ENCODE measurements at places on chromosomes 11 and 22.

DNA sequence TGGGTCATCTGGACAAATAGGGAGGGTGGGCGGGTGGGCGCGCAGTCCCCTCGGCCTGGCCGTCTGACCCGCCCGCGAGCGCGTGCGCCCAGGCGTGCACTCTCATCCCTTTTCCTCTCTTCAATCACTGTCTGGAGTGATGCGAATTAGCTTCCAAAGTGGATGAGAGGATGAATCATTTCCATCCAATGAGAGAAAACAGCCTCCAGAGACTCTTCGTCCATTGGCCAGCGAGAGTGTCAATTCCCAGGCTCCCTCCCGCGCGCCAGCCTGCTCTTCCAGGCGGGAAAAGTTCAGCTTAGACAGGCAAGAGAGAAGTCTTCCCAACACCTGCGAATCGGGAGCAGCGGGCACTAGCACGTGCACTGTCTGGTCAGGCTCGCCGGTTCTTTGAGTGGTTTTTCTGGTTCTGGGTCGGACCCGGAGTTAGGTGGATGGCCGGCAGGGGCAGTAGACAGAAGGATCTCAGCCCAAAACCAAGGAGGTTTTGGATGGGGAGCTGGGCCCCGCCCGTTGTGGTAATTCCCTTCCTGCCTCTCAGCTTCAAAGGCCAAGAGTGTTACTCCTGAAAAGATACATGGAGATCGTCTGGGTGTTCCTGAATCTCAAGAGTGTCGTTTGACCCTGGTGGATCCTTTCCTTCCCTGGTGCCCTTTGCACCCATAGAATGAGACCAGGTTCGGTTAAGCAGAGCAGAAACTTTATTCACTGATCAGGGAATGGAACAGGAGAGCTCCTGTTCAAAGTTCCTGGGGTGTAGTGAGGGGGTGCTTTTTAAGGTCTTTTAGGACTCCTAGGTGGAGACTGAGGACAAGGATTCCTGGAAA is 33.4 kb upstream of the GLYATL1 start:
- peak; percentile 88 for DNase-seq

- DNase-seq: no peak
These were observed 26.8 kb downstream of the PAK1 start for GRCh38 chr11:77446911-77447629.

GRCh38 chr11:46463701-46464421 is 72.3 kb upstream of the CHRM4 start:
- peak; percentile 72 for DNase-seq

- DNase-seq: no peak
These were observed 20.6 kb downstream of the MUC5AC start for GRCh38 chr11:1178201-1178885.

GRCh38 chr11:1327064-1327460 is 17.6 kb upstream of the TOLLIP start:
- no peak for DNase-seq

GRCh38 chr22:27467711-27468110 is 333.8 kb downstream of the MN1 start:
- no peak for DNase-seq

DNA sequence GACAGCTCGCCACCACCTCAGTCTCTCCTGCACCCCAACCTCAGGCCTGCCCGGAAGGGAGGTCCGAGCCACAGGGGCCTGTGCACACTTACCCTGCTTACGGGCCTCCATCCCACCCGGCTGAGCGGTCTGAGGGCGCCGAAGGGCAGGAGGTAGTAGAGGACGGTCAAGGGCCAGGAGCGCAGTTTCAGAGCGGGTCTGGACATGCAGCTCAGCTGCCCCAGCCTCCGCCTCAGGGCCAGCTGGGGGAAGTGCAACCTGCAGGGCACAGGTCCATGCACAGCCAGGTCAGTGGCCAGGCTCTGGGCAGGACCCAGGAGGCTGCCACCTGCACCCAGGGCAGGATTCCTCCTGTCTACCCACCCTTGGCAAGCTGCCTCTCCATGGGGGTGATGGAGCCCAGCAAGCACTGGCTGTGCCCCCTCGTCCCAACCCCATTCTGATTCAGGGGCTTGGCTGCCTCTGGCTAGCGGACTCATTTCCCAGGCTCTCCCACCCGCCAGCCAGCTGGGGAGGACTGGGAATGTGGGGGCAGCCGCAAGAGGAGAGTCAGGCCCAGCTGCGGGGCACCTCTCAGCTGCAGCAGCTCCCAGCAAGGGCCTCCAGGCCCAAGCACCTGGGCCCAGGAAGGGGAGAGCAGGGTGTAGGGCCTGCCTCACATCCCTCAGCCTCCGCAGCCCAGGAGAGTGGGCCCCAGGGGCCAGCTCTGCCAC is 38.3 kb downstream of the PISD start:
- no peak for DNase-seq

All from ELF-1 (cell line).